ENCODE measurements at places on chromosomes 3 and 15. TPM values are rescaled to one million over a fixed set of nuclear protein-coding genes. Genes with fewer than 3 reads are reported as not detected.

GHSR gene
- total RNA-seq = not detected

RAD51 gene
- total RNA-seq = 15.0 TPM

PRR20G gene
- total RNA-seq = not detected

RAB6B gene
- 0.15 TPM for total RNA-seq

NR2E3 gene
- not detected for total RNA-seq

RPL22L1 gene
- total RNA-seq = 963 TPM

OTOL1 gene
- total RNA-seq = not detected

C3orf49 gene
- not detected for total RNA-seq

HRG gene
- not detected for total RNA-seq

MORC1 gene
- not detected for total RNA-seq

CGGBP1 gene
- 27.7 TPM for total RNA-seq

RLBP1 gene
- not detected for total RNA-seq

MED12L gene
- not detected for total RNA-seq

GOLGA8Q gene
- total RNA-seq = 1.2 TPM

DUOX1 gene
- 14.2 TPM for total RNA-seq

GOLGA8M gene
- total RNA-seq = not detected

KCNH8 gene
- not detected for total RNA-seq

TM4SF18 gene
- 0.46 TPM for total RNA-seq

RNU5B-1 gene
- total RNA-seq = not detected

FBXW12 gene
- total RNA-seq = not detected

SPESP1 gene
- total RNA-seq = 9.2 TPM

ATP13A4 gene
- not detected for total RNA-seq

GCNT3 gene
- total RNA-seq = not detected

ZNF620 gene
- 0.39 TPM for total RNA-seq

PRSS50 gene
- not detected for total RNA-seq

EXD1 gene
- not detected for total RNA-seq

Measured in hair follicular keratinocyte (primary cell).